ENCODE measurements at places on chromosomes 16 and 17.
A peak's percentile ranks its signal among the peaks of the same experiment; 100 is the strongest.

DNA sequence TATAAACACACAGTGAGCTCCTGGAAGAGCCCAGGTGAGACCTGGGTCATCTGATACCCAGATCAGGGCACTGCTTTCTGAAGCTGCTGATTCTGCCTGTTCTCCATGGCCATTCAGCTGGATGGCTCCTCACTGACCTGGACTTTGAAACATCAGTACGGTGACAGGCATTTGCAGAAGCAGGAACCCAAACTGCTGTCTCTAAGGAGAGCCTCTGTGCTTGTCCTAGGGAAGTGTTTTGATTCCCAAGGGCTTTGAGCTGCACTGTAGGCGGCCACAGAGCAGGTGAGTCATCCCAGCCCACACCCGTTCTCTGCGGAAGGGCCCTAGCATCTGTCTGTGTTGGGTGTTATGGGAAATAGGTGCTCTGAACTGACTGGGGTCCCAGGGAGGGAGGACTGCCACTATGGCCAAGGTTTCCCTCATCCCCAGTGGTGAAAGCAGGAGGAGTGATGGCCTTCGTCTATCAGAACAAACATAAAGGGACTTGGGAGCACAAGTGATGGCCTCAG lies 60.7 kb upstream of the ADCY9 start:
- DNase-seq, result no peak

- no peak for DNase-seq
Measured at GRCh38 chr16:51987519-51987918, 559.4 kb downstream of the TOX3 start.

GRCh38 chr16:58026705-58027160 lies 1.2 kb downstream of the MMP15 start:
- DNase-seq, result no peak

DNA sequence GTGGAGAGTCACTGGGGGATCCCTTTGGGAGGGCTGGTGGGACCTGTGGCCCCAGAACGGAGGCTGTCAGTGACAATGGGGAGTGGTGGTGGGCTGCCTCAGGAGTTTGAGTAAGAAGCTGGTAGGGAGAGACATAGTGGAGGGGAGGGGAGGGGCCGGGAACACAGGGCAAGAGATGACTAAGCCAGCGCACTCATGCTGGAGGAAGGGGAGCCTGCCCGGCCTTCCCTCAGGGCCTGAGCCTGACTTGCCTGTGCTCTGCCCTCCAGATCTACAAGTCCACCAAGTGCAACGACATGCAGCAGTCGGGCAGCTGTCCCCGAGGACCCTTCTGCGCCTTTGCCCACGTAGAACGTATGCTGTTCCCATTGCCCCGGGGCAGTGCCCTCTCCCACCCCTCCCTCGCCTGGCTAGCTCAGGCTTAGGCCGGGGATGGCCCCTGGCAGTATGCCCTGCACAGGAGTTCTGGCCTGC lies 29.3 kb downstream of the UNC13D start:
- DNase-seq, result no peak

GRCh38 chr16:85003725-85004586 lies 7.4 kb downstream of the ZDHHC7 start:
- no peak for DNase-seq

GRCh38 chr16:56603589-56603988 lies 4.8 kb upstream of the MT2A start:
- DNase-seq, result no peak

GRCh38 chr17:1792495-1793446 lies 30.9 kb downstream of the SERPINF1 start:
- no peak for DNase-seq

DNA sequence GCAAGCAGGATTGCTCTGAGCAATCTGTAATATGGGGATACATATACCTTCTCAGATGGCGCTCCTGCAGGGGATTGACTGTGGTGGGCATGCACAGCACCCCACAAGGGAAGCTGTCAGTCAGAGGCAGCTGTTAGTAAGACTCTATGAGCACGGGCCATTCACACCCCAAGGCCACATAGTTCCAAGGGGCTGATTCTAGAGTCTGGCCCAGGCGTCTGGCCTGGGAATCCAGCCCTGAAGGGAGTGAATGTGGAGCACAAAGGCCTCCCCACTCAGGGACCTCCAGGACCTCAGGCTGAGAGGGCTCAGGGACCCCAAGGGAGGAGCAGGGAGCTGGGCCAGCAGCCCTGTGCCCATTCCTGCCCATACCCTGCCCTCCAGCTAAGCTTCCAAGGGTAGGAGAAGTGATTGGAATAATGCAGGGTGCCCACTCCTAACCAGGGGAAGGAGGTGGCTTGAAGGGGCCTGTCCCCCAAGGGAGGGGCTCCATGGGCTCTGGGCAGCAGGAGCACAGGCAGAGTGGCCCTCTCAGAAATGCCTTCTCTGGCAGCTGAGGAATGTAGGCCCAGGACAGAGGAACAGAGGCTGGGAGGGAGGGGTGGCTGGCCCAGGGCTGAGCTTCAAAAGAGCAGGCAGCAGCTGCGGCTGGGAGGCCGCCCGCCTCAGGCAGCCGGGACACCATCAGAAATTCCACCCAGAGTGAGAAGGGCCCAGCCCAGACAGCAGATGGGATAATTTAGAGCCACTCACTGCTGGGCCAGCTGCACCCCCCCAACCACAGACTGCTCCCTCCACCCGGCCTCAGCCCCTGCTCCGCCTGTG lies 48.9 kb upstream of the MRPS23 start:
- no peak for DNase-seq

- no peak for DNase-seq
Measured at GRCh38 chr16:49399594-49400364, 26.2 kb downstream of the C16orf78 start.

DNA sequence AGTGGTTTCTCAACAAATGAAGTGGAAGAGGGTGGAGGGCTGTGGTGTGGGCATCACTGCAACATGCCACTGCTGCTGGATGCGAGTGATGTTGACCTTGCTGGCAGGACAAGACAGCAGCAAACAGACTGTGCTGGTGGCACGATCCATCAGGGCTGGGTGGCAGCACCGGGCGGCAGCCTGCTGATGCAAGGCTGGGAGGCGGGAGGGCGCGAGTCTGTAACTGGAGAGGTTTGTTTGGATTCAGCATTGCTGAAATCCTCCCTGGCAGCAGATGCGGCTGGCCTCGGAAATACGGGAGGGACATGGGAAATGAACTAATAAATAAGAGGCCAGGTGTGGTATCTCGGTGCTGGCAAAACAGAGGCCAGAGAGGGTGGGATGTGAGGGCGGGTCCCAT lies 224.2 kb downstream of the ENGASE start:
- no peak for DNase-seq

- DNase-seq, result no peak
Measured at GRCh38 chr16:48959204-48959603, 322.4 kb downstream of the CBLN1 start.

DNA sequence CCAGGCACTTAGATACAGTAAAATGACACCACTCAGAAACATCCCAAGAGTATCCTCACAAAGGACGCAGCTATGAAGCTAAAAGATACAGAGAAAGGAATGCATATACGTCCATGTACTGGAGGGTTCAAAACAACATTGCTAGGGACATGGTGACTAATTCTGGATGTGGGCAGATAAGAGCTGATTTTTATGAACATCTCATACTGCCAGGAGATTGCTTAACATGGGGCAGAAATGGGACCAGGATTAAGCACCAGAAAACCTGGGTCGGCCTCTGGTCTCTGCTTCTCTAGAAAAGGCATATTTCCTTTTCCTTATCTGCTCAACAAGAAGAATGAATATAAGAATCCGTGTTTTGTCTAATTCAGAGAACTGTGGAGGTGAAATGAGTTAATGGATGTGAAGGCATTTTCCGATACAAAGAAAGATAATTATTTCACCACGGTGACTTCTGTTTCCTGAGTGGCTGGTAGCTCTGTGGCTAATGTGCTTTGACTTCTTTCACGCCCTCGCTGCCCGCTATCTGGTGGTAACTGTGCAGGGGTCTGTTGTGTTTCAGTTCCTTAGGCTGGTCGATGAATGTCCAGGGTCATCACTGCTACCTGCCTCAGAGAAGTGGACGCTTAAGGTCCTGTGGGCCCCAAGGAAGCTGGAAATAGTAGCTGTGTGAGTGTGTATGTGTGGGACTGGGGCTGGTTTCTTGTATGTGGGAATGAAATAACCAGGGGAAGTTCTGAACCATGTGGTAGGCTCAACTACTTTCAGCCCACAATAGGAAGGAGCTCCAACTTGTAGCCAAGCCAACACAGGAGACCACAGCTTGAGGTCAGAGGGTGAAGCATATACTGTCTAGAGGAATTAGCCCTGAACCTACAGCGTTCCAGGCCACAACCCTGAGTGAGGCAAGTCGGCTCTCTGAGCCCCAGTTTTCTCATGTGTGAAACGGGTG lies 15.8 kb upstream of the CCL5 start:
- DNase-seq, result peak; percentile 55

DNA sequence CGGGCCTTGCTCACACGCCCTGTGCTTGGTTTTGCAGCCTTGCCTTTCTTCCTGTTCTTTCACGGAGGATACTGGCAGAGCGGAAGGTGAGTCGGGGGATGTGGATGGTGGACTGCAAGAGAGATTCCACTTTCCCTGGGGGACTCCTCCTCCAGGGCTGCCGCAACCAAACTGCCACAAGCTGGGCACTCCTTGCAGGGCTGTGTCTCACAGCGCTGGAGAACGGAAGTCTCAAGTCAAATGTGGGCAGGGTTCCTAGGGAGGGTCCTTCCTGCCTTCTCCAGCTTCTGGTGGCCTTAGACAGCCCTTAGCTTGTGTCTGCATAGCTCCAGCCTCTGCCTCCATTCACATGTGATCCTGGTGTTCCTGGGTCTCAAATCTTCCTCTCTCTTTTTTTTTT lies 11.4 kb upstream of the BIRC5 start:
- DNase-seq, result no peak

- DNase-seq, result no peak
Measured at GRCh38 chr17:17108451-17109049, 66.3 kb downstream of the MPRIP start.

- no peak for DNase-seq
Measured at GRCh38 chr16:66141885-66142284, 224.6 kb upstream of the CDH5 start.

- no peak for DNase-seq
Measured at GRCh38 chr17:67294451-67295199, 49.6 kb upstream of the HELZ start.

- DNase-seq, result peak; percentile 30
Measured at GRCh38 chr17:77441130-77441920, 300.6 kb downstream of the SEC14L1 start.

DNA sequence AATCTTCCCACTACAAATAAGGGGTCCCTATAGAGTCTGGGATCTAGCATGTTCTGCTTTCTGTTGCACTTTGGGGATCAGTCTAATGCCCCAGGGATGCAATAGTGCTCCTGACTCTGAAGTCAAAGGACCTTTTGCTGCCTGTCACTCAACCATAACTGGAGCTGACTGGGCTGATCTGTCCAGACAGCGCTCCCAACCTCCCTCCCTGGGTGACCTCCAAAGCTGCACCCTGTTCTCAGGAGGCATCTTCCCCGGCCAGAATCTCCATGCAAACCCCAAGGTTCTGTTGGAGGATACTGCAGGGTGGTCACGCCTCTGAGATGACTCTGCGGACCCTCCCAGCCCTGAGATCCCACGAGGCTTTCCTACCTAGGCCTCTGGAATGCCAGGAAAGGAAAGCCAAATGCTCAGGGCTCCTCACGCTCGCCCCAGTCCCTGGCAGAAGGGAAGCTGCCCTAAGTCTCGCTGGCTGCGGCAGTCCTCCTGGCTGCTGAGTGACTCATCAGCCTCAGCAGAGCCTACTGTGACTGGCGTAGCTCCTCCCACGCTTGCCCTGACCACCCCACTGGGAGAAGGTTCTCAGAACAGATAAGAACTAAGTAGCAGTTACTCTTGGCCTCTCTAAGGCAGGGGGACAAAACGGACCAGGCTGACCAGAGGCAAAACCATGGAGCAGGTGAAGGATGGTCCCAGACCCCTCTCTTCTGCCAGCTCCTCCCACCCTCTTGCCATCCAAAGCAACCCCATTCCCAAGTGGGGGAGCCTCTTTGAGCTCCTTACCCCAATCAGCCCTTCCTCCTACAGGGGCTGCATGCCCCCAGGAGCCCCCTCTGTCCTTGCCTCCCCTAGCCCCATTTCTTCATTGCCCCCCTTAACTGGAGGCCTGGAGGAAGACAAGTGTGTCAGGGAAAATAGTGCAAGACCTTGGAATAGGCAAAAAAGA lies 124.1 kb upstream of the TNRC6C start:
- no peak for DNase-seq

- DNase-seq, result no peak
Measured at GRCh38 chr16:17125671-17126070, 345.1 kb downstream of the XYLT1 start.

- DNase-seq, result no peak
Measured at GRCh38 chr17:76641501-76641900, 2.1 kb downstream of the ST6GALNAC1 start.

DNA sequence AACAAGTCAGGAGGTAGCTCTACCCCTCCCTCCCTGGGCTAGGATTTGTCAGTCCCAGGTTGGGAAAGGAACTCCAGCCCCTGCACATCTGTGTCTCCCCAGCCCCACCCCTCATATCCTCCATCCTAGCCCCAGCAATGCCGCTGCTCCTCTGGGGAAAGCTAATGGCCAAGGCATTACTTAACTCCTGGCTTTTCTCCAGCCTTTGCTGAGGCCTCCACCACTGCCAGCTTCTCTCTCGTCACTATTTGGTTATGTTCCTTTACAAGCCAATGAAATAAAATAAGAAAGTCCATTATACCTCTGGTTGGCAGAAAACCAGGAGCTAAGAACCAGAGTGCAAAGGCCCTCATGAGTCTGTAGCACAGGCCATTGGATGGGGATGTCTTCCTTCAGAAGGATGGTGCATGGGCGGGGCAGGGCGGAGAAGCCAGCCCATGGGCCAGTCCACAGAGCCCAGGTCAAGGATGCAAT lies 171.0 kb downstream of the CCDC182 start:
- no peak for DNase-seq

- no peak for DNase-seq
Measured at GRCh38 chr16:24848065-24848464, 2.3 kb downstream of the SLC5A11 start.

DNA sequence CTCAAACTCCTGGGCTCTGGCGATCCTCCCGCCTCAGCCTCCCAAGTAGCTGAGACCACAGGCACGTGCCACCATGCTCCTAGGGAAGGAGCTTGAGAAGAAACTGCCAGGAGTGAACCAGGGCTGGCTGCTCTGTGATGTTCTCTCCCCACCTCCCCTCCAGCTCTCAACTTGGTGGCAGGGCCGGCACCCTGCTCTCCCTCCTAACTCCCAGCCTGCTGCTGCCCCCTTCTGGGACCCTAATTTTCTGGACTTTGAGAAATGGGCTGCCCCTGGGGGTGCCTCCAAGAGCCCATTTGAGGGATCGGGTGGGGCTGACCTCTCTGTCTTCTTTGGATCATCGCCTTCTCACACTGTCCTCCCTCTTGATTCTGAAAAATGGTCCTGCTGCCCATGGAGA lies 14.9 kb upstream of the STAT3 start:
- no peak for DNase-seq

DNA sequence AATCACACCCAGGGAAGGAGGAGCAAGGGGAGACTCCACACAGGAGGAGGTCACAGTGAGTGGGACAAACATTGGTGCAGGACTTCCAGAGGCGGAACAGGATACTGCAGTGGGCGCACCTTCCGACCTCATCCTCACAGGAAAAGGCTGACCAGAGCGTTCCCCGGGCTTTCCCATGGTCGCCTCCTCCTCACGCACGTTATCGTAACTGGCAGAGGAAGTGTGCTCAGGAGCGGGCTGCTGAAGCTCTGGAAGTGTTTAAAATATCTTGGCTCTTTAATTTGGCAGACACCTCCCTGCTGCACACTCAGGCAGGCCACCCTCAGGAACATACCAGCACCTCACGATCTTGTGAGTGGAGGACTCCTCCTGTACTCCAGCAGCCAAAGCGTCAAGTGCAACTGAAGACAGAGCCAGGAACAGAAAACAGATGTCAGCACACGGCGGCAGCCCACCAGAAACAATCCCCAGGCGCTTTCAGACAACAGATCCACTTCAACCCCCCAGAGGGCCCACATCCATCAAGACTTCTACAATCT lies 17.5 kb downstream of the FANCA start:
- no peak for DNase-seq

All from NCI-H187 (cell line).